Fibroblast of the conjunctiva (primary cell): ENCODE measurements at places on chromosomes 12 and 14.

- DNase-seq, result no peak
Measured at GRCh38 chr12:98456576-98457573, 58.5 kb upstream of the TMPO start.

GRCh38 chr12:127680516-127680915 lies 586.5 kb upstream of the TMEM132C start:
- DNase-seq, result no peak

- no peak for DNase-seq
Measured at GRCh38 chr14:93592786-93593185, 162.0 kb downstream of the UNC79 start.

DNA sequence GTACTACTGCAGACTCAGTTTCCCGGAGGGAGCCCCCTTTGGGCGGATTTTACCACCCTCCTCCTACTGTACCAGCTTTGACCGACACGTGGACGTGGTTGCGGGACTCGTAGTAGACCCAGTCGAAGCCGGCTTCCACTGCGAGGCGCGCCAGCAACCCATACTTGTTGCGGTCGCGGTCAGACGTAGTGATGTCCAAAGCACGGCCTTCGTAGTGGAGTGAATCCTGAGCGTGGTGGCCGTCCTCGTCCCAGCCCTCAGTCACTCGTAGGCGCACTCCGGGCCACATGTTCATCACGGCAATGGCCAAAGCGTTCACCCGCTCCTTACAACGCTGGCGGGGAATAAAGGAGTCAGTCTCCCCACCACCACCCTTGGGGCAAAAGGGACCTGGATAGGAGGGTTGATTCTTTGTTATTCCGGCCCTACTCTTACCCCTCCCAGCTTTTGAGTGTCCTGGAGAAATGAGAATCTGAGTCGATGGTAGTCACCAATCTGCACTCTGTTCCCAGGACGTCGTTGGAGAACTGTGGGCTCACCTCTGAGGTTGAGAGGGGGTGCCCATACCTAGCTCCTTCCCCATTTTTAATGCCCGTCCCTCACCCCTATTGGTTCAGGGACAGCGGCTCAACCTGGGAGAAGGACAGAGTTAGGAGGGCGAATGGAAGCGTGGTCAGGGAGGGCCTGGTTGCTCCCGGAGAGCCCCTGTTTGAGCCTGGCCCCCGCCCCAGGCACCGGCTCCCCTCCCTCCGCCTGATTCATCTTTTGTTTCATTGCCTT lies 3.4 kb downstream of the DHH start:
- no peak for DNase-seq

GRCh38 chr12:110253176-110253575 lies 27.9 kb upstream of the ATP2A2 start:
- DNase-seq, result no peak

DNA sequence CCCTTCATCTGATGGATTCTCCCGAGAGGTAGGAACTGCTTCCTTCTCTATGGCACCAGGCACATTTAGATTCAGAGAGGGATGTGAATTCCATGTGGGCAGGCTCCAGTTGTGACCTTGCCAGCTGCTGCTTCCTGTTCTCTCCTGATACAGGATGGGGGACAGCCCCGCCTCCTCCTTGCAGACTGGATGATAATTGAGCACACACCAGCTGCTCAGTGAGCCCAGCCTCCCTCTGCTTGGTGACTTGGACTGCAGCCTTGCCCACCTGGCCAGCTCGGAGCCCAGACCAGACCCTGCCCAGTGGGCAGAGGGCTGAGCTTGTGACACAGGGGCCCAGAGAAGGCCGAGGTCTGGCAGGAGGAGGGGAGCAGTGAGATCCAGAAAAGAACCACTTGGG lies 90.2 kb downstream of the CALM1 start:
- DNase-seq, result no peak

- DNase-seq, result no peak
Measured at GRCh38 chr12:50520416-50521207, 15.8 kb downstream of the DIP2B start.

DNA sequence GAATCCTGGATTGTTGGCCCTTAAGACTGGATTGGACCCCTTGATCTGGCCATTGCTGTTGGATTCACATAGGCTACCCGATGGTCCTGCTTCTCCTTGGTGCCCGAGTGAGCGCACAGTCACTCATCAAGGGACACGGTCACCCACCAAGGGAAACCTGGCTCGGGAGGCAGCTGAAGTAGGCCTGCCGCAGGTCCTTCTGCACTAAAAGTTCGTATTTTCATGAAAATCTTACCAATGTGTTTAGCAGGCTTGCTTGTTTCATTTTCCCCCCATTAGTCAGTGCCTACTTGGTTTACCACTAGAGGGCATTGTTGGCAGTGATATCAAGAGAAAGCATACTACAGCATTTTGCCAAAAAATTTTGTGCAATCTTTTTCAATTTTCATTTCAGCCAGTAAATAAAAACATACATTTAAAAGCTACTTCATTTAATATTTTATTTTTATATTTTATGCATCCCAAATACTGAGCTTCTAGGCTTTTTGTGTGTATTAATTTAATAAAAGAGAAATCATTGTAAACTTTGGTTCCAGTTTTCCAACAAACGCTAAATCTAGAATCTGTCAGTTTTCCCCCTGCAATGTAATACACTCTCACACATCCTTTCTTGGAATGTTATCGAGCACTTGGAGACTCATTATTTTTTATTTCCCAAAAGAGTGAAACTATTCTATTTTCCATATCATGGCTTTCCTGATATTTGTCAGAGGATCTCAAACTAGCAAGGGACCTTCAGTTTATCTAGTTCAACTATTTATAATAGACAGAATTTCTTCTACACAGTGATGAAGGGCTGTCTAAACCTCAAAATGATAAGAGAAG lies 116.7 kb downstream of the LMNTD1 start:
- peak; percentile 85 for DNase-seq

GRCh38 chr14:91324606-91325575 lies 80.4 kb upstream of the GPR68 start:
- DNase-seq, result no peak

- DNase-seq, result peak; percentile 55
Measured at GRCh38 chr12:103841690-103842584, 903 bp upstream of the NT5DC3 start.

DNA sequence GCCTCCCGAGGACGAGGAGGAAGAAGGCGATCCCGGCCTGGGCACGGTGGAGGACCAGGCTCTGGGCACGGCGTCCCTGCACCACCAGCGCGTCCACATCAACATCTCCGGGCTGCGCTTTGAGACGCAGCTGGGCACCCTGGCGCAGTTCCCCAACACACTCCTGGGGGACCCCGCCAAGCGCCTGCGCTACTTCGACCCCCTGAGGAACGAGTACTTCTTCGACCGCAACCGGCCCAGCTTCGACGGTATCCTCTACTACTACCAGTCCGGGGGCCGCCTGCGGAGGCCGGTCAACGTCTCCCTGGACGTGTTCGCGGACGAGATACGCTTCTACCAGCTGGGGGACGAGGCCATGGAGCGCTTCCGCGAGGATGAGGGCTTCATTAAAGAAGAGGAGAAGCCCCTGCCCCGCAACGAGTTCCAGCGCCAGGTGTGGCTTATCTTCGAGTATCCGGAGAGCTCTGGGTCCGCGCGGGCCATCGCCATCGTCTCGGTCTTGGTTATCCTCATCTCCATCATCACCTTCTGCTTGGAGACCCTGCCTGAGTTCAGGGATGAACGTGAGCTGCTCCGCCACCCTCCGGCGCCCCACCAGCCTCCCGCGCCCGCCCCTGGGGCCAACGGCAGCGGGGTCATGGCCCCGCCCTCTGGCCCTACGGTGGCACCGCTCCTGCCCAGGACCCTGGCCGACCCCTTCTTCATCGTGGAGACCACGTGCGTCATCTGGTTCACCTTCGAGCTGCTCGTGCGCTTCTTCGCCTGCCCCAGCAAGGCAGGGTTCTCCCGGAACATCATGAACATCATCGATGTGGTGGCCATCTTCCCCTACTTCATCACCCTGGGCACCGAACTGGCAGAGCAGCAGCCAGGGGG lies 979 bp downstream of the KCNA5 start:
- no peak for DNase-seq

- DNase-seq, result no peak
Measured at GRCh38 chr12:19464192-19464580, 24.9 kb downstream of the AEBP2 start.

DNA sequence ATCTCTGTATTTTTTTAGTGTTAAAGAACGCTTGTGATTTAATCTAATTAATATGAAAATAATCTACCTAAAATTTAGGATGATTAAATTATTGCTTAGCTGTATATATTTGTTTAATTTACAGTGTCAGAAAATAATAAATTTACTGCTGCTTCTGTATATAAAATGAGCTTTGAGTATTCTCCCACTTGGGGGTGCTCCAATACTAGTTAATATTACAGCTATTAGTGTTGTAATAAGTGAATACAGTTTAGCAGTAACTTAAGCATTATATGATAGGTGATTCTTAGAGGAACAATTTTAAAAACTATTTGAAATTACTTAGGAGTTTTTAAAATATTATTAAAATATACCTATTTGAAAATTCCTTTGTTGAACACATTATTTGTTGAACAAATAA lies 62.2 kb downstream of the PAPOLA start:
- no peak for DNase-seq

DNA sequence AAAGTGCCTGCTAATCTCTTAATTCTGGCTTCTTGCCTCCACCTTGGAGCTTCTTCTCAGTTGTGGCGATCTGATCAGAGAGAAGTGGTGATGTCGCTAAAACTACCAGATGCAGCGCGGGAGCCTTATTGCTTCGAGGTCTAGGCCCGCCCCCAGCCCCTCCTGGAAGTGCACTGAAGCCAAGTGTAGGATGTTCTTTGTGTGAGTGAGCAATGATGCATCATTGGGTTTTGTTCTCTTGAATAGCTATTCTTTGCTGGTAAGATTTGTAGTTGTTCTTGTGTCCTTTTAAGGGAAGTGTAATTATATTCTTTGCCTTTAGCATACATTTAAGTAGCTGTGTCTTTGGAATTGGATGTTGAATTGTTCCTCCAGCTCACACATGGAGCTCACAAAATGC lies 35.8 kb downstream of the MTHFD1 start:
- no peak for DNase-seq
